Amygdala (tissue), 56 donors: ENCODE measurements at places on chromosomes 2 and 18.

DNA sequence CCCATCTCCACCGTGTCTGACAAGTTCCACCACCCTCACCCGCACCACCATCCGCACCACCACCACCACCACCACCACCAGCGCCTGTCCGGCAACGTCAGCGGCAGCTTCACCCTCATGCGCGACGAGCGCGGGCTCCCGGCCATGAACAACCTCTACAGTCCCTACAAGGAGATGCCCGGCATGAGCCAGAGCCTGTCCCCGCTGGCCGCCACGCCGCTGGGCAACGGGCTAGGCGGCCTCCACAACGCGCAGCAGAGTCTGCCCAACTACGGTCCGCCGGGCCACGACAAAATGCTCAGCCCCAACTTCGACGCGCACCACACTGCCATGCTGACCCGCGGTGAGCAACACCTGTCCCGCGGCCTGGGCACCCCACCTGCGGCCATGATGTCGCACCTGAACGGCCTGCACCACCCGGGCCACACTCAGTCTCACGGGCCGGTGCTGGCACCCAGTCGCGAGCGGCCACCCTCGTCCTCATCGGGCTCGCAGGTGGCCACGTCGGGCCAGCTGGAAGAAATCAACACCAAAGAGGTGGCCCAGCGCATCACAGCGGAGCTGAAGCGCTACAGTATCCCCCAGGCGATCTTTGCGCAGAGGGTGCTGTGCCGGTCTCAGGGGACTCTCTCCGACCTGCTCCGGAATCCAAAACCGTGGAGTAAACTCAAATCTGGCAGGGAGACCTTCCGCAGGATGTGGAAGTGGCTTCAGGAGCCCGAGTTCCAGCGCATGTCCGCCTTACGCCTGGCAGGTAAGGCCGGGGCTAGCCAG, 1.2 kb downstream of the ONECUT2 start:
- DNase-seq = no peak

DNA sequence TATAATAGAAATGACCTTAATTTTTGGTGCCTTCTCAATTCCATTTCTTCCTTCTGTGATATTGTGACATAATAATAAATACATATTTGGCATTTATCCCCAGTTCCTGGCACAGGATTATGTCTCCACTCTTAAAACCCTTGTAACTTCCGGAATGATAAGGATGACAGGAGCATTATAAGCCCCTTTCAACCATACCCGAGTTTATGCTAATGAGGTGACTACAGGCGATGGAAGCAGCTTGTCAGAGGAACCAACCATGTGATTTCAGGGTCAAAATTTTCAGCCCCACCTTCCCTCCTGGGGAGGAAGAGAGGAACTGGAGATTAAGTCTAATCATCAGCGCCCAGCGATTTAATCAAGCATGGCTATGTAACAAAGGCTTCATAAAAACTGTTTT, 528.5 kb upstream of the CRIM1 start:
- no peak for DNase-seq

- DNase-seq = no peak
Measured at GRCh38 chr2:121905201-121905600, 149.8 kb downstream of the TSN start.

GRCh38 chr2:240440704-240441320, 5.3 kb downstream of the GPC1 start:
- DNase-seq = no peak

GRCh38 chr18:76913583-76913982, 91.2 kb downstream of the ZNF236 start:
- DNase-seq = no peak

DNA sequence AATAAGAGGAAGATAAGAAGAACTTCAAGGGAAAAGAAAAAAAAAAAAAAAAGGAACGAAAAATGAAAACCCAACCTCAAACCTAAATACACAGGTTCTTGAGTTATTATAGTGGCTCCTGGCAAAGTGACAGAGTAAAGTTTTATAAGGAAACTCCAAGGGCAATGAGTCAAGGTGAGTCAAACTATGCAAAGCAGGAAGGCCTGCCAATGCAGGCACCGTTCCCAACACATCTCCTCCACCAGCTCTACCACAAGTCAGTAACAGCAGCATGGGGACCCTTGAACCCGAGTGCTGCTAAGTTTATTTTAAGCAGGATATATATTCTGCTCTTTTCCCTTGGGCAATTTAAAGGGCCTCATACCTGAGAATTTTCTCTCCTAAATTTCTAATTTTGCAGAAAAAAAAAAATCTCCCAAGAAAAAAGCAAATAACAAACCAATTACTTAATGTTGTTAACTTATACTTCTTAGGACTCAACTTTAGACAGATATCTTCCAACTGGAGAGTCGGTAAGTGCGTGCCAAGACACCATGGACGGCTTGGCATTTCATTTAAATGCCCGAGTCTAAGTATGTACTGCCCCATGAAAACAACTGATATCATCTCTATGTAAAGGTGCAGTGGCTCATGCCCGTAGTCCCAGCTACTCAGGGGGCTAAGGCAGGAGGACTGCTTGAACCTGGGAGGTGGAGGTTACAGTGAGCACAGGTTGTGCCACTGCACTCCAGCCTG, 75.7 kb upstream of the TFCP2L1 start:
- no peak for DNase-seq

- DNase-seq = no peak
Measured at GRCh38 chr2:204503869-204504268, 41.4 kb upstream of the PARD3B start.

DNA sequence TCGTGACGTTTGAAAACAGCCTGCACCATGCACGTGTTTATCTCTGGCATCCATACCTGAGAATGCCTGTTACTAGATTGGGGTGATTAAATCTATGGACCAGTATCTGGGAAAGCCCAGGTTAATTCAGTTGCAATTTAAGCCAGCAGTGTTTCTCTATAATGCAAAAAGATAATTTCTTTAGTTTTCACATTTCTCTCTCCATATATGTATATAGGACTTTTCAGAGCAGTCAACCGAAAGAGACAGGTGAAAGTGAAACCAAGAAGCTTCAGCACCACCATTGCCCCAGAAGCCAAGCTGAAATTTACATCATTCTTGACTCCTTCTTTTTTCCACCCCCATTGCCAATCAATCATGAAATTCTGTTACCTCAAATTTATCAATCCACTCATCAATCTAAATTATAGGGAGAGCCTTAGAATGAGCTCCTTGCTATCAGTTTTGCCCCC, 2.7 kb upstream of the LRP2 start:
- no peak for DNase-seq

GRCh38 chr2:113072584-113072983, 4.8 kb downstream of the IL1F10 start:
- DNase-seq = no peak
